NCI-H524 treated with DMSO at 0.1 percent for 48 hours (cell line): ENCODE measurements at places on chromosomes 2 and 18.

- DNase-seq = no peak
These were observed 493.9 kb upstream of the PIK3C3 start for GRCh38 chr18:41461114-41461513.

DNA sequence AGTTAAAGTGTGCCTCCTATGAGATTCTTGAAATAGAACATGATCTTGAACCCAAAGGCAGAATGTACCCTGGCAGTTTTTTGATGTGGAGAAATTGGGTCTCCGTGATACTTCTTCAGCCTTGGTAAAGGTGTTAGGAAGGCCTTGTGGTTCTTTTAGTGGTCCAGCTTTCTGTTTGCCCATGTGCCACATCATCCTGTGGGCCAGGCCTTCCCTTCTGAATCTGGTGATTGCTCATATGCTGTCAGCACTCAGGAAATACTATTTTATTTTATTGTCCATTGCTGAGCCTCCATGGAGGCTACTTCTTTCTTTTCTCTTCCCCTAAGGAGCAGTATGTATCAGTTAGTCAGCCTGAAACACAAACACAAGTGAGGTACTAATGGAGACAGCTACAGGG lies 52.9 kb downstream of the CCDC141 start:
- no peak for DNase-seq

DNA sequence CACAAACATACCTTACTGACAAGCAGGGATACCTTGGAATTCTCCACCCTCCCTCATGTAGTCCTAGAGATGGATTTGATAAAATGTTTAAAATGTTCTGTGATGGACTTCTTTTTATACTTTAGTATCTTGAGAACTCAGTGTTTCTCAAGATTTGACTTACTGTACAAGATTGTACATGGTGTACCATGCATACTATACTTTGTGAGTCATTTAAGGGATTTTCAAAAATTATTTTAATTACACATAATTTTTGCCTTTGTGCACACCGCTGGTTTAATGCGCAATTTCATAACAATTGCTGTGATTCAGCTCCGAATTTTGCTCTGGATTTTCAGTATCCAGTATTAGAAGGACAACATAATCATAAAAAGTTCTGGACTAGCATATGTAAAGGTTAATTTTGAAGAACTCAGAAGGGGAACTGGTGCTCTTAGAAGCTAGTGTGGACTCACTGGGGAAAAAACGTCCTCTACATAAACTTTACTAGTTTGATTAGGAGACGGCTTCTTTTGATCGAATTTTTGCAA lies 78.6 kb upstream of the ACSL3 start:
- DNase-seq = no peak

DNA sequence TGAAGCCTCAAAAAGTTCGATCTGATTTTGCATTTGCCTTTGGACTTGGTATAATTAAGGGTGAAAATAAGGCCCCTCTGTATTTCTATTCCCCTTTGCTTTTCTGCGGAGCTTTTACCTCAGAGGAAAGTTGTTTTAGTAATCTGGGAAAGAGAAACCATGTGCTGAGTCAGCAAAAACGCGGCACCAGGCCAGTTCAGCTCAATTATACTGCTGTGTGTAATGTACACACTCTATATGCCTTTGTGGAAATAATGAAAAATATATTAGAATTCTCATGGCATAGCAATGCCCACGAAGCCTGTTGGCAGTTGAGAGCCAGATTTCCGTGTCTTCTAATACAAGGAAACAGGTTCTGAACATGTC lies 161.9 kb upstream of the SIX2 start:
- no peak for DNase-seq

GRCh38 chr18:35387152-35387571 lies 10.0 kb upstream of the ZNF396 start:
- DNase-seq = no peak

GRCh38 chr2:217977840-217978535 lies 24.8 kb downstream of the TNS1 start:
- no peak for DNase-seq

GRCh38 chr2:9737053-9737875 lies 106.0 kb upstream of the TAF1B start:
- DNase-seq = no peak

DNA sequence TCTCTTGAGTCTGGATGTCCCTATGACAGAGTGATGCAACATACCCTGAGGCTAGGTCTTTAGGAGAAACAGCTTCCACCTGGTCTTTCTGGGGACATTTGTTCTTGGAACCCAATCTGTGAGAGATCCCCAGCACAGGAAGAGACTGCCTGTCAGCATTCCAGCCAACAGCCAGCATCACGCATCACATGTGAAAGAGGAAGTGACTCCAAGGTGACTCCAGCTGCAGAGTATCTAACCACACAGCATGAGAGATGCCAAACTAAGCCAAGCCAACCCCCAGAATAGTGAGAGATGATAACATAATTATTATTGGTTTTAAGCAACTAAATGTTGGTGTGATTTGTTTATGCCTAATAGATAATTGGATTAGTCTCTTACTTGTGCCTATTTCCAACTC lies 35.7 kb downstream of the C18orf63 start:
- DNase-seq = no peak

- DNase-seq = no peak
These were observed 7.3 kb downstream of the SPATA3 start for GRCh38 chr2:231003186-231003585.

- no peak for DNase-seq
These were observed 430.5 kb downstream of the STK39 start for GRCh38 chr2:167816874-167817290.

DNA sequence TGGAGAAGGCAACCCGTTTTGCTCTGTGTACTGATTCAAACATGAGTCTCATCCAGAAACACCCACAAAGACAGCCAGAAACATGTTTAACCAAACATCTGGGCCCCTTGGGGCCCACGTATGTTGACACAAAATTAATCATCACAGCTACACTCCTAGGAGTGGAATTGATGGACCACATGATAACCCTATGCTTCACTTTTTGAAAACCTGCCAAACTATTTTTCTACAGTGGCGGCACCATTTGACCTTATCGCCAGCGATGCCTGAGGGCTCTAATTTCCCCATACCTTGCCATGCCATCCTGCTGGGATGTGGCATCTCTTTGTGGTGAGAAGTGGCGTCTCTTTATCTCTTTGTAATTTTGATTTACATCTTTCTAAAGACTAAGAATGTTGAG lies 38.5 kb downstream of the PSMG2 start:
- DNase-seq = no peak

DNA sequence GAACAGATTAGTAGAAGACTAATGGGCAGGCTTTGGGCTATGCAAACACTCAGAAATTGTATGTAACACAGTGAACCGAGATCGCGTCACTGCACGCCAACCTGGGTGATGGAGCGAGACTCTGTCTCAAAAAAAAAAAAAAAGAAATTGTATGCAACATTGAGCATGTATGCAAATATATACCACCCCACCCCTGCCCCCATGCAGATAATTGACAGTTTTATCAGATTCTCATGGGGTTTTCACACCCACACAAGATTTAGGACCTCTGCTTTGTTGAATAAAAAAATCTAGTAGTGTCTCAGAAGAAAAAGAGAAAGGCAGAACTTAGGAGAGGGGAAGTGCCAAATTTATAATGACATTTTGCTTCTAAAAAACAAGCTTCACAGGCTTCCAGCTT lies 131.6 kb upstream of the FN1 start:
- no peak for DNase-seq

GRCh38 chr18:24678107-24678506 lies 217.7 kb downstream of the HRH4 start:
- no peak for DNase-seq

- no peak for DNase-seq
These were observed 41.7 kb upstream of the LDLRAD4 start for GRCh38 chr18:13176847-13177246.

DNA sequence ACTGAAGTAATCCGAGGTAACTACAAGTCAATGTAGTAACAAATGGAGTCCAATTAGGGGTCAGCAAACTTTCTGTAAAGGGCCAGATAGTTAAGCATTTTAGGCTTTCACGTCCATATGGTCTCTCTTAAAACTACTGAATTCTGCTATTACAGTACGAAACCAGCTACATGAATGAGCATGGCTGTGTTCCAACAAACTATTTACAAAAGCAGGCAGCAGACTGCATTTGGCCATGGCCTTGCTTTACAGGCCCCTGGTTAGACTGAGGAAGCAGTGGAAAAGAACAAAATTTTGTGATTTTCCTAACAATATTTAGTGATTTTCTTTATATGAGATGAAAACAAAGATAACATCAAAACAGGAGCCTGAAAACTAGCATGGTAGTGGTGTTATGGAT lies 64.0 kb downstream of the RTN4 start:
- no peak for DNase-seq

- DNase-seq = no peak
These were observed 20.9 kb downstream of the RAB10 start for GRCh38 chr2:26054598-26055348.

DNA sequence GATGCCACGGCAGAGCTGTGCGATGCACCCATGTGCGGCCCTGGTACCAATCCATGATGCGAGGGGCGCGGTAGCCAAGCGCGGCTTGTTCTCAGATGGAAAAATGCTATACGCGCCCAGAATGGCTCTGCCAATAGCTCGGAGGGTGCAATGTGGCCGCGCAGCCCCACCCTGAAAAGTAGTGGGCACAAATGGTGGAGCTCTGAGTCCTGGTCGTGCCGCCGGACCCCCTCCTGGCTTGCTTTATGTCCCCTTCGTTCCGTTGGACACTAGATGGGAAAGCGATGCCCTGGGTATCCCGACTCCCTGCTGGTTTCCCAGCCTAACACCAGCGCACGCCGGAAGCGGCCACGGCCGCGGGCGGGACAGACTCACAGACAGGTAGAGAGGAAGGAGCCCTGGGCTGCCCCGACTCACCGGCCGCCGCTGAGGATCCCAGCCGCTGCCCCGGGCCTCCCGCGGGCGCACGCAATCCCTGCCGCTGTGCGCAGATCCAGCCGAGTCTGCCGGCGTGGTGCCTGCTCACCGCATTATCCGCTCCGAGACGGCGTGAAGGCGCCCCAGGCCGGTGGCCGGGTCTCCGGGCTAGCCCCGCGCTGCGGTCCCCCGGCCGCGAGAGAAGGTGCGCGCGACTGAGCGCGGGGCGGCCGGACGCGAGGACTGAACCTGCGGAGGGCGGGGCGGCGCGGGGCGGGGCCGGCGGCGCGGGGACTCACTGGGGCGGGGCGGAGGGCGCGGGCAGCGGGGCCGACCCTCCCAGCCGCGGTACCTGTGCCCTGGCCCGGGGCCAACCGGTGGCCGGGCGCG lies at the start of gene CDC42EP3:
Gene CDC42EP3 (minus strand): TSS at position 634 of the 807 bp plus-strand sequence. CDS start 25,055 bp downstream, outside the sequence.
- no peak for DNase-seq

- DNase-seq = no peak
These were observed 47.3 kb downstream of the TMEM17 start for GRCh38 chr2:62458671-62459081.

DNA sequence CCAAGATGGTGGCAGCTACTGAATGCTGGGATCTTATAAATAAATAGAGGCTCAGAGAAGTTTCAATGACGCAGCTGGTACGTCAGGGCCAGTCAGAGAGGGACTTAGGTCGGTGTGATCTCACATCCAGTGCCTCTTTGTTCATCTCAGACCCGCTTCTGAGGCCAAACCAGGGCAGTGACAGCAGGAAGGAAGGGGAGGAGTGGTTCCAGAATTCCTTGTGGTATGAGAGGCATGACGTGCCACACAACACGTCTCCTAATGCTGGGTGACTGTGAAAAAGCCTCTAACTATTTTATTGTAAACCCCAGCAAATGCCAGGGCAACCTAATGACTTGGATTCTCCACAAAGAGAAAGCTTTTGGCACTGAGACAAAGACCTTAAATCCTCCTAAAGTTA lies 423.3 kb downstream of the LPIN1 start:
- DNase-seq = no peak

- no peak for DNase-seq
These were observed 13.2 kb upstream of the DNAJC27 start for GRCh38 chr2:24984912-24985311.

- peak; percentile 48 for DNase-seq
These were observed 32.1 kb upstream of the PTMA start for GRCh38 chr2:231676243-231676642.

DNA sequence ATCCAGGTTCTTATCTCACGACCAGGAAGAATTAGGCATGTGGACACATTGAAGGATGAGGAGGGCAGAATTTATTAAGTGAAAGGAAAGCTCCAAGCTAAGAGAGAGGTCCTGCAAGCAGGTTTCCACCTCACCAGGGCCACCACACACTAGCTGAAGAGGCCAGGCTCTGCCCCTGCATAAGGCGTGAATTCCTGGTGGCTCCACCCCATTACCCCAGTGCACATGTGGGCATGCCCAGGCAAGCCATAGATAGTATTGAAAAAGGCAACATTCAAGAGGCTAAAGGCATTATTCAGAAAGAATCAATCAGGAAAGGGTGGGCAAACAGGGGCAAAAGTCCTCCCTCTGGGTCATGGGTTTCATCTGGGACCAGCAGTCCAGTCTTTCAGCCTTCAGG lies 30.9 kb upstream of the GRP start:
- no peak for DNase-seq

GRCh38 chr2:207768866-207769596 lies 675 bp downstream of the FZD5 start:
- DNase-seq = no peak

DNA sequence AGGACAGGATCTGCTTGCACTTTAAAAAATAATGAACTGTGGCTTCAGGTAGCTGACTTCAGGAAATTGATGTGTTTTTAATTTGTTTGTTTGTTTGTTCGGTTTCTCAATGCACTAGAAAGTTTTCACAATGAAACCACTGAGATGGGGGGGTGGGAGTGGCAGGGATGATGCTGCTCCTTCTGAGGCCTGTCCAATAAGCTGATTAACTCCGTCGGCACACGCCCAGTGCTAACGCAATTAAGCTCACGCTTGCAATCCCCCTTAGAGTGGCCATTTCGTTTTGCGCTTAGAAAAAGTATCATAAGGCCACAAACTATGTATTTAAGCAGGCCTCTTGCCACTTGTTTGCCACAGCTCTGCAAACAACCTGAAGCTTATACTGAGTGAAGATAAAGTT lies 12.5 kb upstream of the GPR39 start:
- no peak for DNase-seq

DNA sequence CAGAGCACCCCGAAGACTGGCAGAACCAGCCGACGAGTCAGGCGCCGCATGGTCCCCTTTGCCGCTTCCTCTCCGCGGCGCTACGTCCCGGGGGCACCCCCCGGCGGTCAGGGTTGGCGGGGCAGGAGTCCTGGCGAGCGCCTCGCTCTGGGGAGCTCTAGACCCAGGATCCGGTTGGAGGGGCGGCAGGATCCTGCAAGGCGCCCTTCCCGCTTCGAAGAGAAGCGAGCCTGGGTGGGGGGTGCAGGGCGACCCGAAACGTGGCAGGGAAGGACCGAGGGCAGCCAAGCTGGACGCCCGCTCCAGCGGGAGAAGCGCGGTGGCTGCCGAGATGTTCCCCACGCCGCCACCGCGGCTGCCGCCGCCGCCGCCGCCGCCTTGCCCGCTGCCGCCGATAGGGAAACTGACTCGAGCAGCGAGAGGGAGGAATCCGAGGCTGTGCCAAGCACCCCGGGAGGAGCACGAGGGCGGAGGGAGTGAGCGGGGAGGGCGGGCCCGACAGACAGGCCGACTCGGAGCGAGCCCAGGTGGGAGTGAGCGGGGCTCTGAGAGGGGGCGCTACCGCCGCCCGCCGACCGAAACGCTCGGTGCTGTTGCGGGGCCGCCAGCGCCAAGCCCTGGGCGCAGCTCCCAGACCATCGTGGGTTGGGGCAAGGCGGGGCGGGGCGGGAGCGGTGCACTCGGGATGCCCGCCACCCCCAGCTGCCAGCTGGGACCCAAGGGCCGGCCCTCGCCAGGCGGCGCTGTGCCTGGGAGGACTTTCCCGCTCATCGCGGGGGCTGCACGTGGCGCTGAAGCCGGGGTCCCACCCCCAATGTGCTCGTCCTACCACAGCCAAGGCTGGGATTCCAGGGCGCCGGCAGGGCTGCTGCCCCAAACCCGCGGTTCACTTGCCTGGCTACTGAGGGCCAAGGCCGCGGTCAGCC lies at the start of gene GALNT14:
Gene GALNT14 (minus strand): TSS at position 404 of the 926 bp plus-strand sequence. CDS start 354 bp downstream, at position 50.
- DNase-seq = peak; percentile 38
